Activated CD4-positive, alpha-beta memory T cell treated with anti-CD3 and anti-CD28 coated beads for 36 hours (primary cell): ENCODE measurements at places on chromosomes 1 and 21. TPM values are rescaled to one million over a fixed set of nuclear protein-coding genes. Genes with fewer than 3 reads are reported as not detected.

RGS7 gene
- total RNA-seq: not detected

GRCh38 chr1:26035959-26036755, 9.8 kb downstream of the SLC30A2 start:
- no peak overlapping the region for H3K27ac ChIP-seq
- peak overlapping the region; percentile 91 for H3K4me3 ChIP-seq
- peaks cover 5% of the 10 kb centered on the region for H3K27me3 ChIP-seq

- H3K27ac ChIP-seq: no peak overlapping the region
- peaks cover 6% of the 10 kb centered on the region for H3K36me3 ChIP-seq
- peaks cover 34% of the 10 kb centered on the region for H3K4me1 ChIP-seq
- no peaks in the 10 kb centered on the region for H3K27me3 ChIP-seq
These were observed 3.3 kb upstream of the MX1 start for GRCh38 chr21:41422546-41423304.

PROK1 gene
- not detected for total RNA-seq

ATP1A2 gene
- not detected for total RNA-seq

GRCh38 chr1:226248091-226248490, 24.6 kb downstream of the MIXL1 start:
- no peak overlapping the region for H3K27ac ChIP-seq
- peaks cover 10% of the 10 kb centered on the region for H3K36me3 ChIP-seq
- H3K4me3 ChIP-seq: no peak overlapping the region
- H3K27me3 ChIP-seq: no peaks in the 10 kb centered on the region

- H3K27ac ChIP-seq: peak overlapping the region; percentile 8
- H3K36me3 ChIP-seq: no peaks in the 10 kb centered on the region
- no peak for DNase-seq
- H3K4me3 ChIP-seq: no peak overlapping the region
These were observed 6.4 kb upstream of the CSF1 start for GRCh38 chr1:109904105-109904817.

DNA sequence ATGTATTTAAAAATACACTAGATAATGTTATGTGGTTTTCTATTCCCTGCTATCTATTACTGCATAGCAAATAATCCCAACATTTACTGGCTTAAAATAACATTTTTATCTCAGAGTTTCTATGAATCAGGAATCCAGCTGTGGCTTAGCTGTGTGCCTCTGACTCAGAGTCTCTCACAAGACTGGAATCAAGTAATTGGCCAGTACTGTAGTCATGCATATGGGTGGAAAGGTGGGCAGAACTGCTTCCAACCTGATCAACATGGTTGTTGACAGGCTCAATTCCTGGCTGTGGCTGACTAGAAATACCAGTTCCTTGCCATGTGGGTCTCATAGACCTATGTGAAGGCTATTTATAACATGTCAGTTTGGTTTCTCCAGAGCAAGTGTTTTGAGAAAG, 131.8 kb downstream of the PDE4B start:
- H3K27ac ChIP-seq: no peak overlapping the region
- peaks cover 2% of the 10 kb centered on the region for H3K27me3 ChIP-seq

DNA sequence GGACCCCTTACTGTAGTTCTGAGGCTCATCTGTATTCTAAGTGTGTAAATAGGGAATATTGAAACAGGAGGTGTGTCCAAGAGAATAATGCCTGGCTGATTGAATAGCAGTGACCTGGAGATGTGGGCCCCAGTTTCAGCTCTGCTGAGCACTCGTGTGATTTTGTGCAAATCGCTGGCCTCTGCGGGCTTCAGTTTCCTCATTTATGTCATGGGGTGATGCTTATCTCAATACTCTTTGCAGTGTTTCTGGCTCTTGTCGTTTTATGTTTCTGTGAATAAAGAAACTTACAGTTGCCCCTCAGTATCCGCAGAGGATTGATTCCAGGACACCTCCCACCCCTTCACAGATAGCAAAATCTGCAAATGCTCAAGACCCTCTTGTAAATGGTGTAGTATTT, 5.0 kb downstream of the COG2 start:
- no peaks in the 10 kb centered on the region for H3K27me3 ChIP-seq
- no peak for DNase-seq
- no peak overlapping the region for H3K27ac ChIP-seq
- H3K36me3 ChIP-seq: peaks cover 13% of the 10 kb centered on the region
- H3K4me3 ChIP-seq: no peak overlapping the region
- H3K4me1 ChIP-seq: peaks cover 63% of the 10 kb centered on the region

ZNF593OS gene
- total RNA-seq: not detected

OR14K1 gene
- total RNA-seq: not detected

- DNase-seq: no peak
- peaks cover 51% of the 10 kb centered on the region for H3K36me3 ChIP-seq
- peaks cover 13% of the 10 kb centered on the region for H3K4me1 ChIP-seq
- no peaks in the 10 kb centered on the region for H3K27me3 ChIP-seq
- H3K4me3 ChIP-seq: no peak overlapping the region
- H3K27ac ChIP-seq: no peak overlapping the region
These were observed 3.6 kb downstream of the NOC2L start for GRCh38 chr1:955474-955873.

DNA sequence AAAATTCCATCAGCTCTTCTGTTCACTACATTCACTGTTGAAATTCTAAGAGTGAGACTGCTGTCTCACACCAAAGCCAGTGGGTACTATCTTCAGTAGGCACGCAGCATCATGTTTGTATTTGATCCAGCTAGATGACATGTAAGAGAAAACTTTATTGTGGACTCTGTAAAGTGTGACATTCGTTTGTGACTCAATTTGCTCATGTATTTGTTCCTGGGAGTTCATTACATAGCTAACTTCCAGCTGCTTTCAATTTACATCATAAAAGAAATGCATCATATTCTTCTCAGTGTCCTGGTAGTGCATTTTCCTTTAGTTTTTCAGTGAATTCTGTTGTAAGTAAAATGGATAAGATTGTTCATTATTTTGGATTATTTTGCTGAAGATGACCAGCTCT, 31.4 kb downstream of the CTH start:
- peaks cover 7% of the 10 kb centered on the region for H3K36me3 ChIP-seq
- no peak overlapping the region for H3K27ac ChIP-seq
- H3K4me3 ChIP-seq: no peak overlapping the region

- DNase-seq: no peak
- H3K27me3 ChIP-seq: peaks cover 23% of the 10 kb centered on the region
- H3K4me1 ChIP-seq: no peaks in the 10 kb centered on the region
- H3K27ac ChIP-seq: no peak overlapping the region
- H3K4me3 ChIP-seq: no peak overlapping the region
These were observed 2.9 kb downstream of the C1QA start for GRCh38 chr1:22639286-22639685.

KISS1 gene
- not detected for total RNA-seq

- no peaks in the 10 kb centered on the region for H3K27me3 ChIP-seq
- no peak for DNase-seq
- H3K27ac ChIP-seq: peak overlapping the region; percentile 91
- peaks cover 41% of the 10 kb centered on the region for H3K4me1 ChIP-seq
These were observed 322 bp downstream of the TFB2M start for GRCh38 chr1:246565751-246566127.

GBP7 gene
- not detected for total RNA-seq

DNA sequence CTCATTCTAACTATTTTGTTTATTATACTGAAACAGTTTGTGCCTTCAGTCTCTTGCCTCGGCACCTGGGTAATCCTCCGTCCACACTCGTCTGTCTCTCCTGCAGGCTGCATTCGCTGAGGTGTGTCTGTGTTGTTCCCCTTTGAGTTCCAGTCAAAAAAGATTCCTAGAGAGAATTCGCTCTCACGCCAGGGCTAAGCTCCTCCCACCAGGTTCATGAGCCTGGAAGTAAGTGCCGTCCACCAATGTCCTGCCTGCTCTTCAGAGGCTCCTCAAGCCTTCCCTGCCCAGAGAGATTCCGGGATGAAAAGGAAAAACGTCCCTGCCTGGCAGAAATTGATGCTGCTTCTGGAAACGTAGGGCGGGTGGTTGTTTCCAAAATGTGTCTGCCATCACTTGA, 12.9 kb downstream of the KIAA2013 start:
- H3K27ac ChIP-seq: no peak overlapping the region
- peaks cover 5% of the 10 kb centered on the region for H3K27me3 ChIP-seq
- H3K4me3 ChIP-seq: no peak overlapping the region
- DNase-seq: no peak
- peaks cover 7% of the 10 kb centered on the region for H3K36me3 ChIP-seq

C1orf116 gene
- total RNA-seq: not detected

WNT2B gene
- 0.05 TPM for total RNA-seq

TPTE gene
- not detected for total RNA-seq

ELAVL4 gene
- total RNA-seq: not detected

OR2T29 gene
- total RNA-seq: not detected

- H3K27me3 ChIP-seq: no peaks in the 10 kb centered on the region
- peaks cover 13% of the 10 kb centered on the region for H3K36me3 ChIP-seq
- peaks cover 63% of the 10 kb centered on the region for H3K4me1 ChIP-seq
- DNase-seq: no peak
- peak overlapping the region; percentile 73 for H3K27ac ChIP-seq
These were observed 2.2 kb downstream of the RNF19B start for GRCh38 chr1:32962248-32962896.

DNA sequence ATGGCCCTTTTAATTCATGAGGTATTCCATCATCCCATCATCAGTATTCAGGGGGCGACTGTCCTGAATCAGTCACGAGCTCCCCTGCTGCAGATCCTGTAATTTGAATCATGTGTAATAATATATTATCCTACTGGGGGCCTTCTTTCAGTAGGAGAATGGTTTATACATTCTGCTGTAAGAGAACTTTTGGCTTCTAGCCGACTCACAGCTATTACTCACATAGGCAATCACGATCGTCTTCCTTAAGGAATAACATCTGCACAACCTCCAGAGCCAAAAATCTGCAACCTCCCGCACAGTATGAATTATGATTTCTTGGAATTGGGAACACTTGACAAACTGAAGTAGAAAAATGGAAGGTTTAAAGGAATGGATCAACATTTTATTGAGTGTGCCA, 343.0 kb downstream of the USP25 start:
- H3K4me1 ChIP-seq: no peaks in the 10 kb centered on the region
- no peaks in the 10 kb centered on the region for H3K27me3 ChIP-seq
- DNase-seq: no peak
- no peaks in the 10 kb centered on the region for H3K36me3 ChIP-seq

PGLYRP3 gene
- not detected for total RNA-seq

C2CD2 gene
- 3.8 TPM for total RNA-seq

TRIM67 gene
- total RNA-seq: not detected

RBP7 gene
- total RNA-seq: not detected

GRCh38 chr1:39969531-39970270, 14.8 kb downstream of the MFSD2A start:
- no peaks in the 10 kb centered on the region for H3K27me3 ChIP-seq
- no peak for DNase-seq
- H3K27ac ChIP-seq: no peak overlapping the region
- H3K36me3 ChIP-seq: peaks cover 31% of the 10 kb centered on the region
- H3K4me3 ChIP-seq: no peak overlapping the region
- H3K4me1 ChIP-seq: peaks cover 4% of the 10 kb centered on the region

DNA sequence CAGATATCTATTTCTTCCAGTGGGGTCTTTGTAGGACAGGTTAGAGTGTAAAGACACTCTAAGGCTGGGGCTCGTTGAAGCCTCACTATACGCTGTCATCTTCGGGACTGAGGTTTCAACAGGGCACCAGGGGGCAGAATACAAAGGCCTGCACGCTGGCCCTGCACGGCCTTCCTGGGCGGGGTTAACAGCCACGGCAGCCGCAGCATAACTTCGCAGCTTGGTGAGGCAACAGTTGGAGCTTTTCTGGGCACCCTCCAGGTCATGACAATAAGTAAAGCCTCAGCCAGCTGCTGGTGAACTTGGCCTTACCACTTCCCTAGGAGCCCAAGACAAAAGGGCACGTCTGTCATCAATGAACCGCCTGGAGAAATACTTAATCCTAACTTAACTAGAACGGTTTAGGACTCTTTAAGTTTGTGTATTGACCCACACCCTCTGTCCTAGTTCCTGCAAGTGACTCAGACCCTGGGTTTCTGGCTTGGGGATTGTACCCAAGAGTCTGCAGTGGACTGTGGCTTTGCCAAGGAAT, 2.3 kb upstream of the RUNX1 start:
- H3K36me3 ChIP-seq: peaks cover 8% of the 10 kb centered on the region
- H3K27me3 ChIP-seq: no peaks in the 10 kb centered on the region
- peak overlapping the region; percentile 36 for H3K4me3 ChIP-seq
- H3K4me1 ChIP-seq: peaks cover 53% of the 10 kb centered on the region
- peak; percentile 91 for DNase-seq

DNA sequence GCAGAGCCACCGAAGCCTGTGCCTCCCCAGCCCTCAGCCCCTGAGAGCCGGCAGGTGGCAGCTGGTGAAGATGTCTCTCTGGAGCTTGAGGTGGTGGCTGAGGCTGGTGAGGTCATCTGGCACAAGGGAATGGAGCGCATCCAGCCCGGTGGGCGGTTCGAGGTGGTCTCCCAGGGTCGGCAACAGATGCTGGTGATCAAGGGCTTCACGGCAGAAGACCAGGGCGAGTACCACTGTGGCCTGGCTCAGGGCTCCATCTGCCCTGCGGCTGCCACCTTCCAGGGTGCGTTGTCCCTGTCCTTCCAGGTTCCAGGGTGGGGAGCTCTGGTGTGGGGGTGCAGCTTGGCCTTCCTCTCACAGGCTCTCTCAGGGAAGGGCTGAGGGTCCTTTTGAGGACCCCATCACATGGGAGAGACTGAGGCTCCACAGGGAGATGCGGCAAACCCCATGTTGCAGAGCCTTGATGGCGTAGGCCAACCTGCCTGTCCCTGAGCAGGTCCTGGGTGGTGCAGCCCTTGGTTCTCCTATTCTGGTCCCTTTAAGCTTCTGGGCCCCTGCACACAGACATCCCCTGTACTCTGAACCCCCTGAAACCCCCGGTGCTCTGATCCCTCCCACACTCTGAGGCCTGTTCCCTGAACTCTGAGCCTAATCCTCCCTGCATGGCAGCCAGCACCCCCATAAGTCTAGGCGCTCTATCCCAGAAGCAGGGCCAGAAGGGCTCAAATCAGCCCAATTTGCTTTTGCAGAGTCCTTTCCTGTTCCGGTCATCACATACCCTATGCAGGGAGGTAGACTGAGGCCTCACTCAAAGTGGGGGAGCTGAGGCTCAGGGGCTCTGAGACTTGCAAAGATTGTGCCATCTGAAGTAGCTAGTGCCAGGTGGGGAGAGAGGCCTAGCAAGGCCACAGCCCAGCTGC, 88.5 kb downstream of the TRIM11 start:
- DNase-seq: no peak
- H3K27me3 ChIP-seq: no peaks in the 10 kb centered on the region
- H3K36me3 ChIP-seq: peaks cover 5% of the 10 kb centered on the region
- no peak overlapping the region for H3K4me3 ChIP-seq

DNA sequence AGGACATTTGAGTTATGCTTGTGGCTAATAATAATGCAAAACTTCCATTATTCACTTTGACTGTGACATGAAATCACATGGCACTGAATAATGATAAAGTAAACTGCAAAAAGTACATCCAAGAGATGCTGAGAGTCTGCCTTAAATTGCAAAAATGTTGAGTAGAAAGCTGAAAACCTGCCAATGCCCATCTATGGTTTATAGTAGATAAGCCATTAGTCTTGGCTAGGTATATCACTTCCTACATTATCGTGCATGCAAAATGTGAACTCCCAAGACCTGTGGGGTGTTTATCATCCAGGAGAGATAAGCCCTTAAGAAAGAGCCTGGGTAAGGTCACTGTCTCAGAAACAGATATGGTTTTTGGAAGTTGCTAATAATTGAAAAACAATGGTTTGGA, 208.7 kb upstream of the DPYD start:
- no peak for DNase-seq
- no peaks in the 10 kb centered on the region for H3K36me3 ChIP-seq
- H3K4me3 ChIP-seq: no peak overlapping the region
- H3K27ac ChIP-seq: no peak overlapping the region
- H3K4me1 ChIP-seq: no peaks in the 10 kb centered on the region

MGST3 gene
- 53.3 TPM for total RNA-seq

GRCh38 chr1:208004851-208005250, 93.9 kb upstream of the CD34 start:
- no peak overlapping the region for H3K4me3 ChIP-seq
- no peaks in the 10 kb centered on the region for H3K27me3 ChIP-seq
- DNase-seq: no peak

GRCh38 chr1:29716306-29716705, 480.0 kb downstream of the PTPRU start:
- H3K27ac ChIP-seq: no peak overlapping the region
- H3K27me3 ChIP-seq: peaks cover 36% of the 10 kb centered on the region
- H3K36me3 ChIP-seq: no peaks in the 10 kb centered on the region
- H3K4me3 ChIP-seq: no peak overlapping the region
